ENCODE measurements at places on chromosomes 3 and 15. TPM values are rescaled to one million over a fixed set of nuclear protein-coding genes. Genes with fewer than 3 reads are reported as not detected.

- peaks cover 8% of the 10 kb centered on the region for H3K27me3 ChIP-seq
- H3K36me3 ChIP-seq: no peaks in the 10 kb centered on the region
- no peak overlapping the region for H3K4me3 ChIP-seq
- H3K27ac ChIP-seq: no peak overlapping the region
- H3K4me1 ChIP-seq: no peaks in the 10 kb centered on the region
These were observed 226.6 kb upstream of the TLE3 start for GRCh38 chr15:70324001-70324974.

GRCh38 chr3:184359610-184360009 is 1.8 kb downstream of the CLCN2 start:
- H3K27me3 ChIP-seq: no peaks in the 10 kb centered on the region
- DNase-seq: no peak
- no peak overlapping the region for H3K27ac ChIP-seq

DNA sequence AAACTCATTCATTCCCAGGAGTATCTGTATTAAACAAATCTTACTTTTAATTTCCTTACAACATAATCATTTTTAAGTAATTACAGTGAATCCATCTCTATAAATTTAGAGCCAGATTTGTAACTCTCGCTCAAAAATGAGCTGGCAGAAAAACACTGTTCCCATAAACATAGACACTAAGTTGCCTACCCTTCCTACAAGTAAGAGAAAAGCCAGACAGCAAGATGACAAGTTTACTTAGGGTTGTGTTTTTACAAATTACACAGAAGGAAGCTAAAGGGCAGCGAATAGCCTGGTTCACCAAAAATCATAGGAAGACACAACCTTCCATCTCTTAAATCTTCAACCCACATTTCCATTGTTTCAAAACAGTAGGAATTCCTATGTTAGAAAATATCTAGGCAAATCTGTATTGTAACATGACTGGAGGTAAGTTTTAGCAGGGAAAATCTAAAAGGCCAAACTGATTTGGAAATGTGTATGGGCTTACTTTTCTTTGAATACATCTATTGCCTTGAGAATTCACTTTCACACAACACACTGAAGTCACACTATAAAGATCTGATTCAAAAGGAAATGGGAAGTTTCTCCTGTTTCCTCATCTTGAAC is 21.7 kb downstream of the HERC1 start:
- no peak overlapping the region for H3K4me3 ChIP-seq
- no peak for DNase-seq

DNA sequence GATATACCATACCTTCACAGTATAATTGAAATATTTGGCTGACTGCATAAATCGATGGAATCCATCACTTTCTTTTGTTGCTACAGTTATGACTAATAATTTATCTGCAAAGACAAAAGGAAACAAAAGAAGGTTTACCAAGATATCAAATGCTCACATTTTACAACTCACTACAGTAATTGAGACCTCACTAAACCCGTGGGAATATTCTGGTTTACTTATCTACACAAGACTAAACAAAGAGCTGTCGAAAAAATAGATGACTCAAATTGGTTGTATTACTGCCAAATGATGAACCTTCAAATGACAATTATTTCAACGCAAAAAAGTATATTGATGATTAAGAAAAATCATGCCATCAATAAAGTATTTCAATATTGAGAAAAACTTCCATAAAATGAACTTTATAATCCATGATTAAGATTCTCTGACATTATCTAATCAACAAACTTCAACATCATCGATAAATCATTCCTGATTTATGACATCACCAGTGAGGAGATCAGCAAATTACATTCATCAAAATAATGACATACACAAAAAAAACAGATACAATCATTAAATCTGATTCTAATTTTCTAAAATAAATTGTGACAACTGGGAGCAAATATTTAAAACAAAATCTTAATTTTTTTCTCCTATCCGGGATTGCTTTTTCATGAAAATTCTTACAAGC is 36.7 kb downstream of the PLOD2 start:
- no peak overlapping the region for H3K27ac ChIP-seq
- H3K4me3 ChIP-seq: no peak overlapping the region
- peaks cover 3% of the 10 kb centered on the region for H3K36me3 ChIP-seq
- peaks cover 31% of the 10 kb centered on the region for H3K4me1 ChIP-seq
- no peak for DNase-seq
- no peaks in the 10 kb centered on the region for H3K27me3 ChIP-seq

DNA sequence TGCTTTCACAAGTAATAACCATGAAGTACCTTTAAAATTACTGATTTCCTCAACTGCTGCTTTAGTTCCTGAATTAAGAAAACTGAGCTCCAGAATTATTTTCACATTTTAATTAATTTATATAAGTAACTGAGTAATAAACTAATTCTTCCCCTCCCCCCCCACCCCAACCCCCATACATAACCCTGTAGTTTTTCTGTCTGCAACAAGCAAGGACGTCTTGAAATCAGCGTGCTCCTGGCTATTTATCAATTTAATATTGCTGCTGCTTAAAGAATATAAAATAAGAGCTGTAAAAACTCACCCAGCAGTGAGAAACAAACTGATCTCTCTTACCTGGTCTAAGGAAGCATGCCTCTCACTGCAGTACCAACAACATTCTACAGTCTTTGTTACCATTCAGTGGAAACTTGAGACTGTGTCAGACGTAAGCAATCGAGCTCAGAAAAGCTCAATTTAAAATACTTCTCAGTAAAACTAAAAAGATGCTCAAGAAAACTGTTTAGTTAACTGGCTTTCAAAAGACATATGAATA is 121.0 kb downstream of the TFDP2 start:
- no peak overlapping the region for H3K27ac ChIP-seq
- H3K4me3 ChIP-seq: no peak overlapping the region
- H3K4me1 ChIP-seq: no peaks in the 10 kb centered on the region
- no peaks in the 10 kb centered on the region for H3K36me3 ChIP-seq
- no peaks in the 10 kb centered on the region for H3K27me3 ChIP-seq

DNA sequence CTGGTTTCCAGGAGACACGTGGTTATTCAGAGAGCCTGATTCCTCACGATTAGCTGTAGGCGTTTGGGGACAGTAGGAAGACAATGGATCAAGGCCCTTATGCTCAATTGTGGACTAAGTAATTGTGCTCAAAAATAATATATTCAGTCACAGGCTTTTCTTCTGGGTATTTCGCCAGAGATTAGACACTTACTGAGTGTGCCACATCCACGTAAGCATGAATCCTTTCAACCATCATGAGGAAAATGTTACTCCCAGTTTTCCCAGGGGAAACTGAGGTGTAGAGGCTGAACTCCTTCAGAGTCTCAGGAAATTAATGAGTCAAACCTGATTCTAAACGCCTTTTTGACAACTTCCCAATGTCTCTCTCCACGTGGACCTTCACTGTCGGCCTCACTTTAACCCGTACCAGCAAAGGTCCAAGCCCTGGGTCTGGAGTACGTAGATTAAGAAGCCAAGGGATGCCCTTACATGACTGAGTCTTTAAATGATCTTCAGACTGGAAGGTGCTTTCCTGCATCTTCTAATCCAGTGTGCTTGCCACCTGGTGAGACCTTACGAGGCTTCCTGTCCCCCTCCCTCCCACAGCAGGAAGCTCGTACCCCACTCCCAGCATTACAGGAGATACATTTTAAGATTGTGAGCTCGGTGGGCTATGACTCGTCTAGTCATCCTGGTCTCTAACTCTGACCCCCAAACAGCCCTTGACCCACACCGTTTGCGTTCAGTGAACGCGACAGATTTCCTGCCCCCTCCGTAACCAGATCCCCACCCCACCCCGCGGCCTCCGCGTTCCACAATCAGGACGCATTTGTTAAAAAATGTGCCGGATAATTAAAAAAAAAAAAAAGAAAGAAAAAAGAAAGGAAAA is 1.7 kb downstream of the PKM start:
- no peaks in the 10 kb centered on the region for H3K27me3 ChIP-seq
- H3K4me1 ChIP-seq: peaks cover 61% of the 10 kb centered on the region
- peak overlapping the region; percentile 62 for H3K27ac ChIP-seq

- H3K4me1 ChIP-seq: no peaks in the 10 kb centered on the region
- H3K27ac ChIP-seq: no peak overlapping the region
- no peak overlapping the region for H3K4me3 ChIP-seq
- no peaks in the 10 kb centered on the region for H3K36me3 ChIP-seq
- H3K27me3 ChIP-seq: no peaks in the 10 kb centered on the region
These were observed 162.2 kb downstream of the RYR3 start for GRCh38 chr15:33473005-33473404.

GRCh38 chr3:76998555-76998954 is 41.3 kb upstream of the ROBO2 start:
- no peak for DNase-seq
- H3K4me3 ChIP-seq: no peak overlapping the region
- H3K27ac ChIP-seq: no peak overlapping the region
- H3K27me3 ChIP-seq: no peaks in the 10 kb centered on the region
- no peaks in the 10 kb centered on the region for H3K36me3 ChIP-seq

DNA sequence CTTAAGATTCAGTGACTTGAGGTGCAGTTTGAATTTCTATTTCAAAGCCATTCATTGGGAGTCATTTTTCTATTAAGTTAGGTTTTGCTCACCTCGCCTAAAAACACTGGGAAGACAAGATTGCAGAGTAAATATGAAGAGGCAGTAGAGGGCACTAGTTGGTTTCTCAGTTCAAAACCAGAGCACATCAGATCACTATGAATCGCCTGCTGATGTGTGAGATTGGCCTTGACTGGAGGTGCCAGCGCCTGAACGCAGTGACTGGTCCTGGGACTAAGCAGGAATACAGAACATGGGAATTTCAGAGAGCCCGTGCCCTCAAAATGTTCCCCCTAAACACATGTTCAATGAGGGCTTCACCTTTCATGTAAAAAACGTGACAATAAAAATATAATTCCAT is 229.0 kb downstream of the ITPR1 start:
- no peak overlapping the region for H3K4me3 ChIP-seq
- H3K4me1 ChIP-seq: peaks cover 36% of the 10 kb centered on the region
- H3K27me3 ChIP-seq: no peaks in the 10 kb centered on the region
- H3K36me3 ChIP-seq: no peaks in the 10 kb centered on the region
- no peak overlapping the region for H3K27ac ChIP-seq

DNA sequence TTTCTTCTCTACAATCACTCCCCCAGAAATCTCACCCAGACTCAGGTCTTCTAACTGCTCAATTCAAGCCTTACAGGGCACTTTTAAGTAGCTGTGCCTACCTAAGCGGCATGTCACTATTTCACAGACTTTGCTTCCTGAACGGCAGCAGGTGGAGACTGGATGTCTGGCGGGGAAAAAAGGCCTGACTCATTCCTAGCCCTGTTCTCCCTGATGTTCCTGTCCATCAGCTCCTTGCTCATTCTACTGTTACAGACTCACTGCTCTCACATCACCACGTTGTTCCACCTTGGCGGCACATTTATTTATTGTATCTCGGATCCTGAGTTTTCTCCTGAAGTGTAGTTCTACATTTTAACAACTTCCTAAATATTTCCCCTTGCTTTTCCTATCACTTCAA is 52.6 kb upstream of the ATP11B start:
- DNase-seq: no peak
- no peaks in the 10 kb centered on the region for H3K27me3 ChIP-seq

- H3K36me3 ChIP-seq: no peaks in the 10 kb centered on the region
- peaks cover 8% of the 10 kb centered on the region for H3K4me1 ChIP-seq
- no peak overlapping the region for H3K27ac ChIP-seq
- peaks cover 71% of the 10 kb centered on the region for H3K27me3 ChIP-seq
These were observed 40.2 kb downstream of the EPHB3 start for GRCh38 chr3:184601576-184602371.

DNA sequence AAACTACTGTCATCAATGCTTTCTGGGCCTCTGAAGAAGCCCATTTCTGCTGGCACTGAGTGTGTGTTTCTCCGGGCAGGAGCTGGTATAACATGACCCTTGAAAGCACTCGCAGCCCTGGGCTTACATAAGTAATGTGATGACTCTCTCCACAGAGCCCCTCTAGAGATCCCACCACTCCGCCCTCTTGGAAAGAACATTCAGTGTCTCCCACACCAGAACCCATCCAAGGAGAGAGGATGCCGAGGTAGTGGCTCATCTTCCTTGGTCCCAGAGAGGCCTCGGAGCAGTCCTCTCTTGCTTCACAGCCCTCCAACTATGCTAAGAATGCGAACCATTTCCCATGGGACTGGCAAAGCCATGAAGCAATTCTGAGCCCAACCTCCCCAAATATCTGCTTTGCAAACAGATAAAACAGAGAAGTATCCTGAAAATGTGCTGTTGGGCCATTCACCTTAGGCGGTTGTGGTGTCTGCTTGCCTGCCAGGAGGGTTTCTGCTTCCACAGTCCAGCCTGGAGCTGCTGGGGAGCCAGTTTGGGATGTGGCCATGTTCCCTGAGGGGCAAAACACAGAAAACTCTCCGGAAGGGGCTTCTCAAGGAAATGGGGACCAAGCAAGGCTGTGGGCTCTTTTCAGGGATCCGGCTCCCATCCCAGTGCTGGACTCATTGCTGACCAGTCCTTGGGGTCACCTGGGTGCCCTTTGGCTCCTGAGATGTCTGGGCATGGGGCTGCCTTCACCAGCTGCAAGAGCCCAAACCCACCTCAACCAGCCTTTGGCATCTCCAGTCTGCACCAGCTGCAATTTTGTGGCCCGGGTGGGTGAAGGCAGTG is 47.3 kb downstream of the AMOTL2 start:
- peaks cover 77% of the 10 kb centered on the region for H3K4me1 ChIP-seq
- no peaks in the 10 kb centered on the region for H3K36me3 ChIP-seq
- no peak overlapping the region for H3K27ac ChIP-seq
- H3K27me3 ChIP-seq: no peaks in the 10 kb centered on the region

Gene CCDC9B
- 1.0 TPM for total RNA-seq

Gene TRH
- total RNA-seq: not detected

Gene CP
- total RNA-seq: 42.6 TPM

Gene SPINK8
- total RNA-seq: not detected

Measured in HepG2 (cell line).